NCI-H1436 (cell line): ENCODE measurements at places on chromosomes 16 and 17.
A peak's percentile ranks its signal among the peaks of the same experiment; 100 is the strongest.

DNA sequence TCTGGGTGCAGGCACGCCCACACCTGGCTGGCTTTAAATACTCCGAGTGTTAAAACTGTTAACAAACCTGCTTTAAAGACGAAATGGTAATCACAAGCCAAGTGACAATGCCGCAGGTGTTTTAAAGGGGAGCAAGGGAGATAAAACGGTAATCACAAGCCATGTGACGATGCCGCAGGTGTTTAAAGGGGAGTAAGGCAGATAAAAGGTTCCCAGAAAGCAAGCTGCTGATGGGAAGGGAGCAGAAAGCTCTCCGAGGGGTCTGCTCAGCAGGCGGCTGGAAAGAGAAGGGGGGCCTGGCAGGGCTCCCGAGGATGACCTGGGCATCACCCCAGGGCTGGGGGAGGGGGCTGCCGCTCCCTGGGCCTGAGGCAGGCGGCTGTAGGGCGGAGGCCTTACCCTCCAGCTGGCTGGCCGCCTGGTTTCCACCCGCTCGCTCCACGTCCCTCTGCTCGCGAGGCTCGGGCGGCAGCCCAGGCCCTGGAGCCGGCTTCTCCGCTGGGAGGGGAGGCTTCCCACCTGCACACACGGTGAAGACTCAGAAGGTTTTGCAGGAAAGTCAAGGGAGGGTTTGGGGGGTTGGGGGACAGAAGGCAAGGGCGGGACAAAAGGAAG lies 12.1 kb downstream of the NDUFAF8 start:
- peak; percentile 67 for DNase-seq

DNA sequence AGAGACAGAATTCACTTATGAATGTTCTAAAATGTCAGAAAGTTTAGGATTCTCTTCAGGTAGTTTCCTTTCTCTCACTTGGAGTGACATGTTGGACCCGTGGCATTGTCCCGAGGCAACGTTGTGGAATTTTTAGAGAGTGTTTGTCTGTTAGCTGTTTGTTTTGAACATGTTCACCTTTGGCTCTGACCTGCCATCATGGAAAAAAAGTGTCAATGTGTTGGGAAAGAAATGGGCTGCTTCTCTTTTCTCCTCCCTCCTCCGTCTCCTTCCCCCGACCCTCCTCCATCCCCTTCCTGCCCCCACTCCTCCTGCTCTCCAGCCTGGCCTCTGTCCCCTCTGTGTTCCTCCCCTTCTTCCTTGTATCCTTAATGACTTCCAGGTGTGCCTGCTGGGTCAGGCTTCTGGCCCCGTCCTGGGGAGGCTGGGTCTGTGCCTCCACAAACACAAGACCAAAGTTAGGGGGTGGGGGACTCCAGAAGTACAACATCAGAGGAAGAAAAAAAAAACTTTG lies 463.1 kb downstream of the MAF start:
- DNase-seq = no peak

- DNase-seq = no peak
These were observed 21.4 kb downstream of the WSB1 start for GRCh38 chr17:27315322-27315721.

- no peak for DNase-seq
These were observed 55.4 kb downstream of the CFDP1 start for GRCh38 chr16:75377729-75378386.

DNA sequence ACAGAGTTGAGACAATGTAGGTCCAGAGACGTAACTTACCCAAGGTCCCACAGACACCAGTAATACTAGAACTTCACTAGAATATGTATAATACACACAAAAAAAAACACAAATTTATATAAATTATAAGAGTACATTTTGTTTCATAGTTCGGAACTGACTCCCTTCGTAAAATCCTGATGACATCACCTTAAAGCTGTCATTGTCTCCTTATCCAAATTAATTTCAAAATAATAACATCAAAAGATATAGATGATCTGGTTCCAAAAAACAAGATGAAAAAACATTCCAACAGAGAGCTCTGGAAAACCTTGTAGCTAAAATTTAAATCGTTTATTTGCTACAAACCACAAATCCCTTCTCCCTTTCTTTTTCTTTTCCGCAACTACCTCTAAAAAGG lies 10.0 kb downstream of the FBXL20 start:
- DNase-seq = no peak

DNA sequence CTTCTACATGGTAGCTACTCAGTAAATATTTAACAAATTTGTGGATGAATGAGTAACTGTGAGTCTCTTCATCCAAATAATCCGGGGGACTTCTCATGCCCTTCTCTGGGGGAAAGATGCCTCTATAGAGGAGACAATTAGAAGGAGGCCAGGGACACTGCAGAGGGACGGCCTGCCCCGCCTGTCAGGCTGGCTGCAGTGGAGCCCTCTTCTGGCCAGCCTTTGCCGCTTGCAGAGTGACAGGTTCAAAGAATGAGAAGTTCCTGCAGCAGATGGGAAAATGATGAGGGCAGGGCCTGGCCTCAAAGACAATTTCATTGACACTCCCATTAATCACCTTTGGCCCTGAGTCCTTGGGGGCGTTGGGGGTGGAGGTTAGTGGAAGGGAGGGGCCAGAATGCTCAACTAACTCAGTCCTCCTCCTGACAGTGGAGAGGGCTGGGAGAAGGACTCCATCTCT lies 339.0 kb downstream of the MAF start:
- peak; percentile 6 for DNase-seq

- no peak for DNase-seq
These were observed 202.6 kb downstream of the SHISA9 start for GRCh38 chr16:13103831-13104530.

GRCh38 chr17:10224582-10225195 lies 26.3 kb upstream of the GAS7 start:
- no peak for DNase-seq

- no peak for DNase-seq
These were observed 5.4 kb upstream of the GJD3 start for GRCh38 chr17:40369923-40370322.

DNA sequence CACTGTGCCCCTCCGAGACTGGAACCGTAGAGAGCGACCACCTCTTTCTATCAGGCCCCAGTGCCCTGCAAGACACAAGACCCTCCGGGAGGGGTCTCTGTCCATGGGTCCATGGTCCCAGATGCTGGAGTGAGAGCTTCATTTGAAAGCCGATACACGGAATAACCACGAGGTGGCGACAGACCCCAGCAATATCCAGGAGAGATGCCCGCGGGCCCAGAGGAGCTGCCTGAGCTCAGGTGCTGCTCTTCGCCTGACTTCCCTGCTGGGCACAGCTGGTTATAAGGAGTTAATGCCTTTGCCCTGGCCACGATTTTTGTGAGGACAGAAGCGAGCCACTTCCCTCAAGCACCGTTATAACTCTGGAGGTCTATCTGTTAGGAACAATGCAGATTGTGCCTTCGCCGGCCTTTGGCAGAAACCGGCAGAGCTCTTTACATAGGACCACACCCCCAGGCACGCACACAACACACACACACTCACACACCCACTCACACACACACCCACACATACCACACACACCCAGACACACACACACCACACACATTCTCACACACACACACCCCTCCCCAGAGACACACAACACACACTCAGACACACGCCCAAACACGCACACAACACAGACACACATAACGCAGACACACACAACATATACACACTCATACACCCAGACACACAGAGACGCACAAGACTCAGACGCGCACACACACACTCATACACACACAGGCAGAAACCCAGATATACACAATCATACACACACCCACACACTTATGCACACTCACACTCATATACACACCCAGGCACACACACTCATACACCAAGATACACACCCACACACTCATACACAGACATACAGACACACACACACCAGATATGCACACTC lies 436.4 kb downstream of the SOX9 start:
- DNase-seq = peak; percentile 78

DNA sequence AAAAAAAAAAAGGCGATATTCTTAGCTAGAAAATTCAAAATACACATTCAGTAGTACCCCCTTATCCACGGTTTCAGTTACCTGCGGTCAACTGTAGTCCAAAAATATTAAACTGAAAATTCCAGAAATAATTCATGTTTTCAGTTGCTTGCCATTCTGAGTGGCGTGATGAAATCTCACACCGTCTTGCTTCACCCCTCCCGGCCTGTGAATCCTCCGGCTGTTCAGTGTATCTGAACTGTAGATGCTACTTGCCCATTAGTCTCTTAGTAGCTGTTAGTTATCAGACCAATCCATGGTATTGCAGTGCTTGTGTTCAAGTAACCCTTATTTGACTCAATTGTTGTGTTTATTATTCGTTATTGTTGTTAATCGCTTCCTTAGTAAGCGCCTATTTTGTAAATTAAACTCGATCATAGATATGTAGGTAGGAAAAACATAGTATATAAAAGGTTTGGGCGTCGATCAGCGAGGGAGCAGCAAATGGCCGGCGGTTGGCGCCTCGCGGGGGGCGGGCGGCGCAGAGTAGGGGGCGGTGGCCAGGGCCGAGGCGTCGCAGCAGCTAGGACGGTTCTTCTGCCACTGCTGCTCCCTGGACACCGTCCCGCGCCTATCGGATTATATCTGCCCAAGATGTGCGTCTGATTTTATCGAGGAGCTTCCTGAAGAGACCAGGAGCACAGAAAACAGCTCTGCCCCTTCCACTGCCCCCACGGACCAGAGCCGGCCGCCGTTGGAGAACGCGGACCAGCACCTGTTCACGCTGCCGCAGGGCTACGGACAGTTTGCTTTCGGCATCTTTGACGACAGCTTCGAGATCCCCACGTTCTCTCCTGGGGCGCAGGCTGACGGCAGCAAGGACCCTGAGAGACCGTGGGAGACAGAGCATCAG lies 39.8 kb upstream of the AKAP1 start:
- DNase-seq = no peak

- no peak for DNase-seq
These were observed 178.9 kb downstream of the TMEM132E start for GRCh38 chr17:34758316-34758715.

DNA sequence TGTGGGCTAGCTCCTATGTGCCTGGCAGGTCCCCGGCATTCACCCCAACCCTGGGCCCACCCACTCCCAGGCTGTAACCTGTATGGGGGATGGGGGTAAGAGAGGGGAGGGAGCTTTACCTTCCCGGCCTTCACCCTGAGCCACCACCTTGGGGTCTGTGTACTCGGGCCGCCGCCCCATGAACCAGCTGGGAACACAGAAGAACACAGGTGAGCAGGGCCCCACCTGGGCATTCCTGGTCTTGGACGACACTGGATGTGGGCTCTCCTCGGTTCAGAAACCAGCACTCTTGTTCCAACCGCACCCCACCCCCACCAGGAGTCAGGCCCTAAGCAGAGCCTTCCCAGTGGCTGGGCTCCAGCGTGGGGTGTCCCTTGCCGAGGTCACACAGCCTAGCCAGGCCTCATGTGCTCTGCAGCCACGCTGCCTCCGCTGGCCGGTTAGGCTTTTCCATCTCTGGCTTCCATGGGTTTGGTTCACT lies 18.8 kb downstream of the B9D1 start:
- DNase-seq = no peak

GRCh38 chr17:2814481-2815341 lies 18.5 kb downstream of the RAP1GAP2 start:
- no peak for DNase-seq

- no peak for DNase-seq
These were observed 4.3 kb downstream of the SPPL2C start for GRCh38 chr17:45848868-45849535.

DNA sequence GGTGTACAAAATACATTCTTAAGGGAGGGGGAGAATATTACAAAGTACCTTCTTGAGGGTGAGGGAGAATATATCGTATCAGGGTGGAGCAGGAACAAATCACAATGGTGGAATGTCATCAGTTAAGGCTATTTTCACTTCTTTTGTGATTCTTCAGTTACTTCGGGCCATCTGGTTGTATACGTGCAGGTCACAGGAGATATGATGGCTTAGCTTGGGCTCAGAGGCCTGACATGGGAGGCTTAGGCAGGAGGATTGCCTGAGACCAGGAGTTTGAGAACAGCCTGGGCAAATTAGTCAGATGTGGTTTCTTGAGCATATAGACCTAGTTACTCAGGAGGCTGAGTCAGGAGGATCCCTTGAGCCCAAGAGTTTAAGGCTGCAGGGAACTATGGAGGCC lies 13.1 kb downstream of the ODAD4 start:
- DNase-seq = no peak

GRCh38 chr17:36613155-36613554 lies 11.8 kb downstream of the MRM1 start:
- no peak for DNase-seq

DNA sequence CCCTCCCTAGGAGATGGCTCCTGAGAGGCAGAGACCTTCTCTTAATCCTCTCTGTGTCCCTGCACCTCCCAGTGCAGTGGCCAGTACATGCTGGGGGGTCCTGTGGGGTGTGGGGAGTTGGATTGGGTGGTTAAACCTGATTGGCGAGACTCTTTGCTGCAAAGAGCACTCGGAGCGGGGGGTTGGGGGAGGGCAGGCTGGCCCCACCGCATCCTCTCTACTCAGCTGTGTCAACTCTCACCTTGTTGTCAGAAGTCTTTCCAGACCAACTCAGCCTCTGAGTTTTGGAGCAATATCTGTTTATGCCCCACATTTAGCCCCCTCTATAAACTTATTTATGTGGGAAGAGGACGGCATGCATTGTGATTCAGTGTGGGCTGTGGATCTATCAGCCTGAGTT lies 40.0 kb downstream of the SMARCE1 start:
- no peak for DNase-seq

DNA sequence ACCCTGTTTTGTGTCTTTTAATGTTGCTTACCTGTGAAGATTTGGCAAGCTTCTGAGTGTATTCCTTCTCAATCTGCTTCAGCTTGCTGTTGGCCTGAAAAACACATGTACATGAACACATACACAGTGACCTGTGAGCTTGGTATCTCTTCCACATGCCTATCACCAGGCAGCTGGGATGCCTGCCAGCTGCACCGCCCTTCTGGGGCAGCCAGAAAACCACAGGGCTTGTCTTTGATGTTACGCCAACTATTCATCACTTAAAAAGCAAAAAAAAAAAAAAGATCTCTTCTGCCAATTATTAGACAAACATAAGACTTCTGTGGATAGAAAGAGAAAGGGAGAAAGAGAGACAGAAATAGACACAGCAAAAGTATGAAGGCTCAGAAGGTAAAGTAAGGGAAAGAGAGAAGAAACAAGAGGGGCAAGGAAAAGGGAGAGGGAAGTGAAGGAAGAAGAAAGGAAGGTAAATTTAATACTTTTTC lies 189.2 kb upstream of the AXIN2 start:
- DNase-seq = no peak

- DNase-seq = no peak
These were observed 85.2 kb downstream of the KSR1 start for GRCh38 chr17:27541301-27542023.
